ENCODE measurements at places on chromosomes 16 and 17.

DNA sequence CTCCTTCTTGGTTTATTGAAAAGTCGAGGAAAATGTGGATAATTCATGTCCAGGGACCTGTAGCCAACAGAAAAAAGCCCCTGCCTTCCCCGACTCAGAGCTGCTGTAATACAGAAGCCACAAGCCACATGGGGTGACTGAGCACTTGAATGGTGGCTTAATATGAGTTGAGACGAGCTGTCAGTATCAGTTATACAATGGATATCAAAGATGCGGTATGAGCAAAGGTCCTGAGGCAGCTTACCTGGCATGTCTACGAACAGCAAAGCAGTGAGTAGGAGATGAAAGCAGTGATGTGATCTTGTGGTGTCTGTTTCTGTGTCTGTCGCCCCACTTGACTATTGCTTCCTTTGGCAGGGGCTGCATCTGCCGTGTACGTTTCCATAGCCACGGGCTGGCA is 12.2 kb upstream of the RMI2 start:
- DNase-seq = no peak

DNA sequence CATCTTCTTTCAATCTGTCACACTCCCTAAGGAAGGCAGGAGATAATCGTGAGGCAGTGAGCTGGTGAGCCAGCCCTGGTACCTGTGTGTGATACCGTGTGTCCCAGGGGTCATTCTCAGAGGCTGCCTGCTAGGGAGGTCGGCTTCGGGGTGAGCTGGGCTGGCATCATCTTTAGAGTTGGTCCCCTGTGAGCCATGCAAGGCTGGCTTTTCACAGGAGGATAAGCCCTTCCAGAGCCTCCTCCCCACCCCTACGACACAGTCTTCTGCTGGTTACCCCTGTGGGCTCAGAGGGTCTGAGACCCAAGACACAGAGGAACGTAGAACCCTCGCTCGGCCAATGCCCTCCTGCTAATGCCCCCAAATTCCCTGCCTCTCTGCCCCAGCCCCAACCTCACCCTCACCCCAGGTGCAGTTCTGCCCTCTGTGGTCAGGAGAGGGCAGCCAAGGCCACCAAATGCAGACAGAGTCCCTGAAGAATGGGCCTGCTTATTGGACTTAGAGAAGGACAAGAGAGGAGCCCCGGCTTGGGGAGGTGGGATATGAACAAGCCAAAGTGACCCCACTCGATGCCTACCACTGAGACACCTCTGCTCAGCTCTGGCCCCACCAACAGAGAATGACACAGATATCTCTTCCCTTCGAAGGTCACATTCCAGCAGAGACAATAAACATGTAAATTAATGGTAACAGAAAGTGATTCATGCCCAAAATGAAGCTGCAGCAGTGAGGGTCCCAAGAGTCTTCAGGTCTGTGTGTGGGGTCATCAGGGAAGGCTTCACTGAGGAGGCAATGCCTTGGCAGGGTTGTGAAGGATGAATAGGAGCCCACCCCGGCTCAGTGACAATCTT is 80.8 kb upstream of the CCL1 start:
- peak; percentile 25 for DNase-seq

DNA sequence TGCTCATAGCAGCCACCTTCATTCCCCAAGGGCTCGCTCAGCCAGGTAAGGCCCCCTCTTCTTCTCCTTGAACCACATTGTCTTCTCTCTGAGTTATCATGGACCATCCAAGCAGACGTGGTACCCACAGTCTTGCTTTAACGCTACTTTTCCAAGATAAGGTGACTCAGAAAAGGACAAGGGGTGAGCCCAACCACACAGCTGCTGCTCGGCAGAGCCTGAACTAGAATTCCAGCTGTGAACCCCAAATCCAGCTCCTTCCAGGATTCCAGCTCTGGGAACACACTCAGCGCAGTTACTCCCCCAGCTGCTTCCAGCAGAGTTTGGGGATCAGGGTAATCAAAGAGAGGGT is 272 bp downstream of the CCL2 start:
- no peak for DNase-seq

DNA sequence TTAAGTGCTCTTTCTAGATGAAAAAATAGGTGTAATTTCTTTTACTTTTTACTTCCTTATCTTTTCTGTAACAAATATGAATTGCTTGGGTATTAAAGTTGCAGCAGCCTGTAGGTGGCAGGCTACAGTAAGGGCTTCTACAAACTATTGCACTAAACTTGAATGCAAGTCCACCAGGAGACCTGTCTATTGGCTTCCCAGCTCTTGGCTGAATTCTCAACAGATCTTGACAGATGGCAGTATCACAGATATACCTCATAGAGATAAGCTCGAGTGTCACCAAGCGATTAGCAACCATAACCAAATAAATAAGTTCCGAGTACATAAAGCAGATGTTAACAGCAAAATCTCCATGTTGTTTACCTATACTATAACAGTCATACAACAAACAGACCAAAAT is 5.9 kb downstream of the BBS2 start:
- peak; percentile 36 for DNase-seq

DNA sequence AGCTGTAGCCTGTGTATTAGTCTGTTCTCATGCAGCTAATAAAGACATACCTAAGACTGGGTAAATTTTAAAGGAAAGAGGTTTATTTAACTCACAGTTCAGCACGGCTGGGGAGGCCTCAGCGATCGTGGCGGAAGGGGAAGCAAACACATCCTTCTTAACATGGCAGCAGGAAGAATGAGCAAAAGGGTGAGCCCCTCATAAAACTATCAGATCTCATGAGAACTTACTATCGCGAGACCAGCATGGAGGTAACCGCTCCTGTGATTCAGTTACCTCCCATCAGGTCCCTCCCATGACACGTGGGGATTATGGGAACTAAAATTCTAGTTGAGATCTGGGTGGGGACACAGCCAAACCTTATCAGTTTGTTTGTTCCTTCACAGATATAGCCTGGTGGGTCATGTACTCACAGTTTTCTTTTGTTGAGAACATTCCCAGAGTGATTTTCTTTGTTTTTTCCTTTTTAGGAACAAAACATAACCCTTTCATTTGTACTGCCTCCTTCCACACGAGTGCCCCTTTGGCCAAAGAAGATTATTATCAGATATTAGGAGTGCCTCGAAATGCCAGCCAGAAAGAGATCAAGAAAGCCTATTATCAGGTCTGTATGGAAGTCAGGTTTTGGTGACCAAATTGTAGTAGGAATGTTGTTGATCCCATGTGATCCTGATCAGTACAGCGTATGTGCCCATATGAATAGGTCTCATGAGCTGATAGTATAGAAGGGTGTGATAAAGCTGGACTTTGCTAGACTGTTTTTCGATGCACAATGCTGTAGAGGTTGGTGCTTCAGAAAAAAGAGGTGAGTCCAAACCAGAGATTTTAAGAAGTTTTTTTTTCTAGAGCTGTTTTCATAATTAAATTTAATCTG is 8.5 kb downstream of the DNAJA3 start:
- no peak for DNase-seq

GRCh38 chr17:10197362-10197720 is 1.1 kb downstream of the GAS7 start:
- DNase-seq = peak; percentile 61

DNA sequence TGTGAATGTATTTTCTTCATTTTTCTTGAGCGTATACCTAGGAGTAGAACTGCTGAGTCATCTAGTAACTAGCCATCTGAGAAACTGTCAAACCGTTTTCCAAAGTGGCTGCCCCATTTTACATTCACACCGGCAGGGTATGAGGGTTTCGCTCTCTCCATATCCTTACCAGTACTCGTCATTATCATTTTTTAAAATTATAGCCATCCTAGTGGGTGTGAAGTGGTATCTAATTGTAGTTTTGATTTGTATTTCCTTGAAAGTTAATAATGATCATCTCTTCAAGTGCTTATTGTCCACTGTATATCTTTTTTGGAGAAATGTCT is 6.0 kb downstream of the RNF157 start:
- no peak for DNase-seq
